Right kidney (tissue), 9 donors: ENCODE measurements at places on chromosomes 2 and 18.

GRCh38 chr18:59052965-59053820, 86.5 kb upstream of the SEC11C start:
- no peak for DNase-seq

- DNase-seq = no peak
These were observed 230.4 kb downstream of the FHOD3 start for GRCh38 chr18:36527740-36528455.

- peak; percentile 18 for DNase-seq
These were observed 112.8 kb downstream of the PRELID3A start for GRCh38 chr18:12520442-12520992.

DNA sequence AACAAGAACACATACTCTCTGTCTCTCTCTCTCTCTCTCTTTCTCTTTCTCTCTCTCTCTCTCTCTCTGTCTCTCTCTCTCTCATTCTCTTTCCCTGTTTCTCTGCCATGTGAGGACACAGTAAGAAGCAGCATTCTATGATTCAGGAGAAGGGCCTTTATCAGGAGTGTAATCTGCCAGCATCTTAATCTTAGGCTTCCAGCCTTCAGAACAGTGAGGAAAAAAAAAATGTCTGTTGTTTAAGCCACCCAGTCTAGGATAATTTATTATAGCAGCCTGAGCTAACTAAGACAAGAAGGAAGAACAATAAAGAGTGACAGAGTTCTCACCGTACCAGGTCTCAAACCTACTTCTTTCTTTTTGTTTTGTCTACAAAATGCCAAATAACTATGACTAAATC, 399.4 kb downstream of the SOCS6 start:
- DNase-seq = no peak

DNA sequence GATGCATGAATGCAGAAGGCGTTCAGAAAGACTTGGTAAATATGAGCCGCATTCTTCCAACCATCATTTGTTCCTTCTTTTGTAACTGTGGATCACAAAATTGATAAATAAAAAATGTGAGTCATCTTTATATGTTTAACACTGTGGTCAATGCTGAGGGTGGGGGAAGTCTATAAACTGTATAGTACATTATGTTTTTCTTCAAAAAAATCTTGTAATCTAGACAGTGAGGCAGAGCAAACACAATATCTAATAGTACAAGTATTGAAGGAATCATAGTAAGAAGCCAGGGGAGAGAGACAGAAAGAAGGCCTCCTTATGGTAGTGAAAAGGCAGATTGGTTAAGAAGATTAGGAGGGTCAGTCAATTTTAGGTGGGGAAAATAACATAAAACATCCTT, 30.7 kb upstream of the CALCRL start:
- DNase-seq = no peak

DNA sequence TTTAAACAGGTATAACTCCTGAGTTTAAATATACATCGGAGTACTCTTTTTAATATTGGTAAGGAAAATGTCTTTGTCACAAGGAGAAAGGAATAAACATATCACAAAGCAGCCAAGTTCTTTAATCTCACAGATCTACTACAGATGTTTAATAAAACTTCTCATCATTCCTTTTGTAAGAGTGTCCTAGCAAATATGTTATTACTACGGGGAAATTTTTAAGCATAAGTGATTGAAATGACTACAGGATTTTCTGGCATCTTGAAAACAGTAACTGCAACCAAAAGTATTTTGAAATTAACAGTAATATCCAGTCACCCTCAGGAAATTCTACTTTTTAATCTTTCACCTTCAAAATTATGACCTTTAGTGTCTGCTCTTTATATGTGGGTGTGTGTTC, 403.1 kb downstream of the IRS1 start:
- DNase-seq = no peak

- DNase-seq = peak; percentile 76
These were observed 4.2 kb upstream of the SIX2 start for GRCh38 chr2:45013229-45014015.

DNA sequence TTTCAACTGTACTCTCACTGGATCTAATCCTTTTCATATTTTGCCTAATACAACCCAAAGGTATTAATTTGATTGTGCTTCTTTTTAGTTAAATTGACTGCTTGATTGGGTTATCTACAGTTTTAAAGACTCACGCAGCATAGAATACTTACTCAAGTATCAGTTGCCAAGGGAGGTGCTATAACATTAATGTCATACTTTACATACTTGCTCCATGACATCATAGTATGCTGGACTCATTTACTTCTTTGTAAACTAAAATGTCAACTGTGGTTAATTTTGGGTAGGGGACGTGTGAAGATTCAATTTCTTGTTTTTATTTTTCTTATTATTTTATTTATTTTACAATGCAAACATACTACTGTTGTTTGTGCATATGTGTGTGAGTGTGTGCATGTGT, 716.2 kb upstream of the VRK2 start:
- no peak for DNase-seq
